ENCODE measurements at places on chromosomes 11 and 22.

DNA sequence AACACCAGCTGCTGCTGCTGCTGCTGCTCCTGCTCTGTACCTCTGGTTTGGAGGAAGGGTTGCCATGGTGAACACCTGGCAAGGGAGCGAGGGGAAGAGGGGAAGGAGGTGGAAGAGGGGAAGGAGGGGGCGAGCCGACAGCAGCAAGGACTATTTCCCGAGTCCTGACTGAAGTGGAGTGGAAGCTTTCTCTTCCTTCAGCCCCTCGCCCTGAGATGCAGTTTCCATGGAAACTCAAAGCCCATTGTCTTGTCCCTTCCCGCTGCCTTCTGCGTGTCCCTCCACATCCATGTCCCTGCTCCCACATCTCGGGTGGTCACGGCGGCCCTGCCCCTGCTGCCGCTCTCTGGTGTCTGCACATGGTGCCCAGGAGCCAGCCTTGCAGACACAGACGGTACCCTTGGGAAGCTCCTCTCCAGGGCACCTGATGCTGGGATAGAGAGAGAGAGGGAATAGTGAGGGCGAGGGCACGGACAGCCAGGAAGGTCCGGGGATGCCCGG lies 28.6 kb downstream of the FAM83F start:
- DNase-seq = no peak

- DNase-seq = no peak
Measured at GRCh38 chr11:130181295-130182272, 22.0 kb downstream of the ST14 start.

DNA sequence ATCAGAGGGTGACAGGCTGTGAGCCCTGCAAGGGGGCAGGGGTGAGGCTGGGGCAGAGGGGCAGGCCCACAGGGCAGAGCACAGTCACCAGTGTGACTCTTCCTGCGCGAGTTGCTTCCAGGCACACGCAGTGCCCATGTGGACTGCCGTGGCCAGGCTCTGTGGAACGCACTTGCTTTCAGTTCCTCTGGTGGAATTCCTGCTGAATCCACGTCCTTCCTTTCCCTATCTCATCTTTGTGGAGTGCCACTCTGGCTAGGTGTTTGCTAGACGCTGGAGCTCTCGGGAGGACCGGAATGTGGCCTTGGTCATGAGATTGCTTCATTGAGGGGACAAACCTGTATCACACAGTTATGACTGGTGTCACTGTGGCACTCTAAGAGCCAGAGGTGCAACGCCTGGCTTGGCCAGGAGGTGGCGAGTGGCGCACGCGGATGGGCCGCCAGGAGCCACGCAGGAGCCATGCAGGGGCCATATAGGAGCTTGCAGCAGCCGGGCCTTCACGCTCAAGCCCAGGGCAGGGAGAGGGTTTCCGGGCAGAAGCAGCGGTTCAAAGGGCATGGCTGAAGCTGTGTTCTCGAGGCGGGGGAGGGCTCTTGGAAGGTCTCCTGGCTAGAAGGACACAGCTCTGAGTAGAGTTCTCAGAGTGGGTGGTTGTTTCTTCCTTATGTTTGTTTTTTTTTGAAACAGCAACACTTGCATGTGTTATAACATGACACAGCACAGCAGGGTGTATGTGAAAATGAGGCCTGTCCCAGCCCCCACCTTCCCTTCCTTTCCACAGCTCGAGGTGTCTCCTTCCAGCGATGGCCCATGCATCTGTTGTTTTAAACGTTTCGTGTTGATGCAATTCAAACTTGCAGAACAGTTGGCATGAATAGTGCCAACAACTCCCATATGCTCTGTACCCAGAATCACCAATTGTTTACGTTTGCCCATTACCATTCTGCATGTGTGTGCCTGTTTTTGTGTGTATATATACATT lies 36.2 kb downstream of the TBC1D22A start:
- peak; percentile 38 for DNase-seq

GRCh38 chr11:46359953-46360352 lies 12.7 kb downstream of the DGKZ start:
- DNase-seq = no peak

- DNase-seq = no peak
Measured at GRCh38 chr11:15745266-15745665, 611.1 kb downstream of the SOX6 start.

- no peak for DNase-seq
Measured at GRCh38 chr11:47469361-47470179, 20.6 kb upstream of the RAPSN start.

DNA sequence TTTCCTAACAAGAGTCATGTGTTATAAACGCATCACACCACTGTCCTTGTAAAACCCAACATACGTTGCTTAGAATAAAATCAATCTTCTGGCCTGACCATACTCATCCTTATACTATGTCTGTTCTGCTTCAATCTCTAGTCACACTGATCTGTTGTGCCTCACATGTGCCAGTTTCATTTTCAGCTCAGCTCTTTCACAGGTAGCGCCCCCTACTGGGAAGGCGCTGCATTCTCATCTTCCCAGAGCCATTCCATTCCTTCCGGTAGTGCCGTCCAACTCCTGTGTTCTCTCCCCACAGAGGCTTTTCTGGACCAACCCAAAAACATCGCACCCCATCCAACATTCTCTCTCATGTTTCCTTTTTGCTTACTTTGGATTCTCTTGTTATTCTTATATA lies 22.2 kb downstream of the CASP5 start:
- DNase-seq = peak; percentile 40

GRCh38 chr11:76709756-76710155 lies 39.2 kb upstream of the LRRC32 start:
- no peak for DNase-seq

GRCh38 chr22:29030618-29031226 lies 30.9 kb downstream of the C22orf31 start:
- DNase-seq = no peak

DNA sequence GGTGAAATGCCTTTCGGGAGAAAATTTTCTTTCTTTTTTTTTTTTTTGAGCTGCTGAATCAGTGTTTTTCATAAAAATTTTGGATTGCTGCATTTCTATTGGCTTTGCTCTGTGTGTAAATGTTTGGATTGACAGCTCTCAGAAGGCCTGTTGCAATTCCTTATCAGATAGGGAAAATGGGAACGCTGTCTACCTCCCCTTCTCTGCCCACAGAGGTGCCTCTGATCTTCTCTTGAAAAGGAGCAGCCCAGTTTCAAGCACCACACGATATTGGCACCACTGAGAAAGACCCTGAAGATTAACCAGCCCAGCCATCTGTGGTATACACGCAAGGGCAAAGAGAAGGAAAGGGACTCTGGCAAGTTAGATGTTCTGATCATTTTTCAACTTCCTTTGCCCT lies 1272.2 kb downstream of the LRRC4C start:
- DNase-seq = no peak

GRCh38 chr11:64716473-64717267 lies 6.3 kb downstream of the NRXN2 start:
- DNase-seq = no peak

- no peak for DNase-seq
Measured at GRCh38 chr11:65279741-65280440, 18.1 kb downstream of the POLA2 start.

DNA sequence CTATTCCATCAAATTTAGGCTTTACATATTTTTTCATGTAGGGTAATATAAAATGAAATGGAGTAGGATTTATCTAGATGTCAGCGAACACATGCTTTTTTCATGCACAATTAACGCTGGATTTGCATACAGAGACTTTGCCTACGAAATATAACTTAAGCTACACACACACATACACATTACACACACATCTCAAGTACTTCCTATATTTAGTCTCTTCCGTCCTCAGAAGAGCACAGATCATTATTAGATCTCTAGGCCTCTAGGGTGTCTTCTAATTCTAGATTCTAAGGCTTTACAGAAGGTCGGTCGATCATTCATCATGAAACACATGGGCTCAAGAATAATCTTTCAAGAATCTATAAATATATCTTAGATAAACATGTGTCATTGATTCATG lies 3.8 kb upstream of the MS4A13 start:
- no peak for DNase-seq

- DNase-seq = no peak
Measured at GRCh38 chr11:36135076-36135475, 154.1 kb downstream of the COMMD9 start.

GRCh38 chr11:5384335-5384734 lies 723 bp downstream of the OR51M1 start:
- no peak for DNase-seq

GRCh38 chr22:46935506-46936377 lies 173.3 kb downstream of the TBC1D22A start:
- DNase-seq = no peak

Measured in HAP-1 (cell line).